NCI-H526 treated with DMSO at 0.1 percent for 48 hours (cell line): ENCODE measurements at places on chromosomes 3 and 15.
A peak's percentile ranks its signal among the peaks of the same experiment; 100 is the strongest.

DNA sequence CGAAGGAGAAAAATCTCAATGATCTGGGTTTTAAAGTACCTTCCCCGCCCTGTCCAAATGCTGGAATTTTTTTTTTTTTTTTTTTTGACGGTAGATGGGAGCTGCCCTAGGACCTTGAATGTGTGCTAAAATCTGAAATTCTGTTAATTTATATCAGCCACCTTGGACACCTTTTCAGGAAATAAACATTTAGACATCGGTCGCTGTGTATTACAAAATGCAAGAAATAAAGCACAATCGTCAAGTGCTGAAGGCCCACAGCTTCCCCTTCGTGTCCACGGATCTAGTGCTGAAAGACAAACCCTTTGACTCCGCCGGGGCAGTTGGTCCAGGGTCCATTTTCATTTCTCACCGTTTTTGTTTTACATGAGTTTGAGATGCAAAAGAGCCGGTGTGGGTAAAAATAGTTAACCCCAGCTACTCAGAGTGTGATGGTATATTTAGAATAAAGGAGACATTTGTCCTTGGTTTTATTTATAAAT, 90.2 kb upstream of the CHD2 start:
- DNase-seq = peak; percentile 82

DNA sequence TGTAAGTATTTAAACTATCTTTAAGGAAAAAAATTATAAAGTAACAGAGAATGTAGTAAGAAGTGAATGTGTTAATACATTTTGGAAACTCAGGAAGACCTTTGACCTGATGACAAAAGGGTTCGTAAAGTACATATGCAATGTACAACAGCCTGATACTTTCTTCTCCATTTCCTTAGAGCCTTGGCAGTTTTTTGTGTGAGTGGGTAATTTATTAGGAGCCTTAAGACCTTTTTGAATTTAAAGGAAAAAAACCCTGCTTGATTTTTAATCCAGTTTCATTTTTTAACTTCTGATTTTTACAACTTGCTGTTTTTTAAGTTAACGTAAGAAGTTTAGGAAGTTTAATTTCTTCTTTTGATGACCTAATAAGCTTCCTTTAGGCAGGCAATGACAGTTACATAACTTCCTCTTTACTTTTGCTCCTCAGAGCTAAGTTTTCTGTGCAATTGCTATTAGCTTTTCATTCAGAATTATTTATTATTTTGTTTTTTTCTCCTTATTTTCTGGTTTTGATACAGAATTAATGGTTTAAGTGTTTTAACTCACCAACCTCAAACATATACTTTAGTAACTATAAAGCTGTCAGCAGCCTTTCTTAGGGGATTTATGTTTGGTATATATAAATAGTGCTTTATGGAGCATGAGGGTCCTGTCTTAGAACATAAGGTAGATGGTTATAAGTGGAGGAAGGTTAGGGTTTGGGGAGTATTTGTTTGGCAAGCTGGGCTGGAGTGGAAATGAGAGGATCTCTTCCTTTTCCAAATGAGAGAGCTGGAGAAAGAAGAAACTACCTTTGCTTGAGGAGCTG, 35.2 kb downstream of the ARMC8 start:
- DNase-seq = no peak

DNA sequence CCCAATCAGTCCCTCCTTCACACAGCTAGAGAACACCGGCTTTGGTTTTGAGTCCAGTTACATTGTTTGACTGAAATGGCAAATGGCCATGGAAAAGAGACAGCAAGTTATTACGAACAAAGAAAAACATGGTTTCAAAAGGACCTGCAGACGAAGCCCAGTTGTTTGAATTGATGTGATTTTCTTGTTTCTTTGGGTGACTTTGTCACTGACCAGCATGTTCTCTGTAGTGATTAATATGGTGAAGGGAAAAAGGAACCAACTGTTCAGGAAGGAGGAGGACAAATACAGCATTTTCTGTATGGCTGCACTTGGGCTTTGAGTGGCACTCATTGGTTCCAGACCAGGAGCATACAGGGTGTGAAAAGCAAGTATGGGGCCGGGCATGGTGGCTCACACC, 217.4 kb upstream of the TPM1 start:
- DNase-seq = no peak

DNA sequence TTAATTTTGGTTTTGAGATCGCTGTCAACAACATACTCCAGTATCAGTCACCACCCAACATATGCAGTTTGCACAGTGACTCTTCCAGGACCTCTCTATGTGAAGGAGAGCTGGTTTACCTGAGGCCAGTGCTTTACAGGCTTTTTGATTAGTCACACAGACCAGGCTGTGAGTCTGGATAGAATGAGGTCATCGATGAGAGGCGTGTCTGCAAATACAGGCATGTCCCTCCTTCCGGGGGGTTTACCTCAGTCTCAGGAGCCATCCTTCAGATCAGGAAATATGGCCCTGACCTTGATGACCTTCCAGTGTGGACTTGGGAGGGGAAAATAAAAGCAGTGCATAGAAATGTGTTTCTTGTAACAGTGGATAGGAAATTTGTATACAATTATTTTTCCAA, 46.9 kb downstream of the KBTBD12 start:
- no peak for DNase-seq

- no peak for DNase-seq
Measured at GRCh38 chr3:24086617-24087404, 141.7 kb downstream of the NR1D2 start.

GRCh38 chr3:5542472-5542871, 355.0 kb downstream of the EDEM1 start:
- DNase-seq = no peak

DNA sequence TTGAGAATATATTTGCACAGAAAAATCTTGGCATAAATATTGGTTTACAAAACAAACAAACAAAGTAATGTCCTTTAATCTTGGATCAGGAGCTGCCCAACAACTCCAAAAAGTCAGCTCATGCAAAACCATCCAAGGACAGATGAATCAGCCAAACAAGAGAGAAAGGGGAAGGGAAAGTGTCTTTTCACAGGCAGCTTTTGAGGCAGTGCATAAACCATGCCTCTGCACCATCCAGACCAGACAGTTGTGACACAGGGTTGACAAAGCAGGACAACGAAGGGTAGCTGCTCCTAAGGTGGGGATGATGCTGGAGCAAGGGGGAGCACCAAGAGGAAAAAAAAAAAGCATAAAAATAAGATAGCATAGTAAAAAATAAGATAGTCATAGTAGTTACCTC, 8.7 kb downstream of the CD86 start:
- DNase-seq = no peak

DNA sequence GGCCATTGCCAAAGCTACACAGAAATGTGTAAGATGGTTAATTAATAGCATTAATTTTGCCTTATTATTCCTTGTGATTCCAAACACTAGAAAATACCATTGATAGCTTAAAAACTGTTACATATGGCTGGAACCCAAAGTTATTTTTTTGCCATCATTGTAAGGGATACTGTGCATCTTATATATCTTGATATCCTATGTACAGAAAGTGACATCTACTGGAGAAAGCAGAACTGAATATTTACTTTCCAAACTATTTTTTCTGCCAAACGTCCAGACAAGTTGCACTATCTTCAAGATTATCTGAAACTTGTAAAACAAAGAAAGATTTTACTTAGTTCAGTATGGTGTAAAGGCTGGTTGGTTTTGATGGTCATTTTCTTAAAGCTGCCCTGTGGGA, 33.3 kb upstream of the MEIS2 start:
- peak; percentile 48 for DNase-seq

- DNase-seq = no peak
Measured at GRCh38 chr3:196287090-196287439, 461 bp downstream of the PCYT1A start.

DNA sequence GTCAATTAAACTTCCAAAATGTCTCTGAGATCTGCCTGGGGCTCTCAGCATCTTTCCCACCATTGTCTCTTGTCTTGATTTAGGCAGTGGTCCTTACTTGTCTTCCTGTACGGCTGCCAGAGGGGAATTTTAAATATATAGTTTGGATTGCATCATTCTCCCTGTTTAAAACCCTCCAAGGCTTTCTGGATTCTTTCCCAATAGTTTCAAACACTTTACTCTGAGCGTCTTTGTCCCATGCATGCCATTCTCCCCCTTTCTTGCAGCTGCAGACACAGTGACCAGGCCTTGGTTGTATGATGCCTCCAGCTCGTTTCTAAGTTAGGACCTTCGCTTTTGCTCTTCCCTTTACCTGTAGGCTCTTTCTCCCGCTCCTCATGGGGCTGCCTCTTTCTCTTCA, 323.3 kb upstream of the CTNNB1 start:
- DNase-seq = no peak

DNA sequence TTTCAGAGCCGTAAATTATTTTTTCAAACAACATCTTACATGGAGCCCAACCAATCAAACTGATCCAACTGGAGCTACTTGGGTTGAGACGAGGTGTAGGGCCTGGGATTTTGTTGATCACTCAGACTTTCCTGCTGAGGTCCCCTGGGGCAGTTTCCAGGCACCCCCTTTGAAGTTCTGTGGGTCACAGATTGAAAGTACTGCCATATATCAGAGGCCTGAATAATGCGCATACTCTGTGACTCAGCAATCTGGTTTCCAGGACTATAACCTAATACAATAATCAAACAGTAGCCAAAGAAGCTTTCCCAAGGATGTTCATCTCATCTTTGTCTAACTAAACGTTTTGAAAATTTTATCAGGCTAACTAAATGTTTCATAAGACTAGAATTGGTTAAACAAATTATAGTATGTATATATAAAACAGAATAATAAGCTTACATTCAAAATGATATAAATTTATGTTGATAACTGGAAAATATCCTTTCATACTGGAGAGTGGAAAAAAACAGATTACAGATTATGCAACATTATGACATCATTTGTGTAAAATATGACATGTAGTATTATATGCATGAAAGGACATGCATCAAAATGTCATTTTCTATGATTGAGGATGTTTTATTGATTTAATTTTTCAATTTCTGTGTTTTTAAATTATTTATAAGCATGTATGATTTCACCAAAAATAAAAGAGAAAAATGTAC, 617.1 kb downstream of the NTRK3 start:
- no peak for DNase-seq

DNA sequence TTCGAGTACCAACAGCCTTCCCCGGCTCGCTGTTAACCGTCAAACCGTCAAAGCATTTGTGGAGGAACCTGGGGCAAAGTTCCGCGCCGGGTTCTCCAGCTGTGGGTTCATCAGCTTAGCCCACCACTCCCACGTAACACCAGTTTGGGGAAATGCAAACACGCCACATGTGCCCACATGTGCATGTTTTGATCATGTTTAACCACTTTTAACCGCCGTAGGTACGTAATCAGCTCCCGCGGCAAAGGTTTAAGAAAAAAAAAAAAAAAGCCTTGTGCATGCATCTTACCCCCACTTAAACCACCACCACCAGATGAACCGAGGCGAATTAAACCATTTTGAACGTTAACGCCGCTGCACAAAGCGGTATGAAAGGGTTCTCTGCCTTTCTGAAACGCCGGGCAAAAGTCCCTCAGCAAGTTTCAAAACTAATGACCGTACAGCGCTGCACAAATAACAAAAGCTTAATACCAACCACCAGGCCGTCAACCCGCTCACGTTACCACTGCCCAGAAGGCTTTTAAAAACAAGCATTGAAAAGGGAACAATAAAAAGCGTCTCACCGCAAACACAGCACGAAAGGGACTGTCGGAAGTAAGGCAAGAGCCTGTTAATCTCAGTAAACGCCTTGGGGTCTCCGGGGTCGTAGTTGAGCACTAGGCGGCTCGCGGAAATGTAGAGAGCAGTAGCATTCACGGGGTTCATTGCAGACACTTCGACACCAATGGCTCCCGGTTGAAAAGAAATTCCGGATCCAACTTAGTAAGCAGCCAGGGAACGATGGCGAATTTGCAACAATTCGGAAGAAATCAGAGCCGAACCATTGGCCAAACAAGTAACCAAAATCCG, 1.5 kb downstream of the MSL2 start:
- DNase-seq = peak; percentile 56
